ENCODE measurements at places on chromosomes 12 and 14. TPM values are rescaled to one million over a fixed set of nuclear protein-coding genes. Genes with fewer than 3 reads are reported as not detected.

Gene TPPP2
- total RNA-seq, result not detected

DNA sequence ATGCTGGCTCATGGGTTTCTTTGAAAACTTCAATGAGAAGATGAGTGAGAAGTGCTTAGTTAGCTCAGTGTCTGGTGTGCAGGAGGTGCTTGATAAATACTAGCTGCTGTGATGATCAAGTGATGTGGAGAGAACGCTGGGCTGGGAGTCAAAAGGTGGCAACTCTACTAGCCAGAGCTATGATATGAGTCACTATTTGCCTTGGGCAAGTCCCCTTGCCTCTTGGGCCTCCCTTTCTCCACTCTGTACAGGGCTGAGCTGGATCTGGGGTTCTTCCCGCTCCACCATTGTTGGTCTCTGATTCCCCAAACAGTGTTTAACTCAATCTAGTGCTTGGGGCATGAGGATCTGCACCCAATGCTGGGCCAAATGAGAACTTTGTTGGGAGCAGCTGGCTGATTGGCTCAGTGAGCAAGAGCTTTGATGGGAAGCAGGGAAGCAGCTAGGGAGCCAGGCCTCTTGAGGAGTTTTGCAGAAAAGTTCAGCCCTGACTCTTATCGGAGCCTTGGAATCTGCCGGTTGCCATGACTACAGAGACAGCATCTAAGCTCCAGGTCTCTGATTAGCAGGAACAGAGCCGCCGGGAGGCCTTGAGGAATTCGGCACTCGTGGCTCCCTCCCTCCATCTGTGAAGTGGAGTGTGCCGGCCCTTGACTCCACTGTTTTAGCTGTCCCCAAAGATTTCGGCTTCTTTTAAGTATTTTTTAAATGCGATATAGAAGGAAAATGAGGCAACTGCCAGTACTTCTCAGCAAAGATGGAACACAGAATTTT, 82.1 kb upstream of the HSPB8 start:
- no peaks in the 10 kb centered on the region for H3K27me3 ChIP-seq
- no peak overlapping the region for H3K4me3 ChIP-seq
- H3K4me1 ChIP-seq, result 0 out of 2 replicates have a peak, but pooled peaks cover 6% of the 10 kb centered on the region
- peak; percentile 58 for DNase-seq
- H3K27ac ChIP-seq, result no peak overlapping the region

DNA sequence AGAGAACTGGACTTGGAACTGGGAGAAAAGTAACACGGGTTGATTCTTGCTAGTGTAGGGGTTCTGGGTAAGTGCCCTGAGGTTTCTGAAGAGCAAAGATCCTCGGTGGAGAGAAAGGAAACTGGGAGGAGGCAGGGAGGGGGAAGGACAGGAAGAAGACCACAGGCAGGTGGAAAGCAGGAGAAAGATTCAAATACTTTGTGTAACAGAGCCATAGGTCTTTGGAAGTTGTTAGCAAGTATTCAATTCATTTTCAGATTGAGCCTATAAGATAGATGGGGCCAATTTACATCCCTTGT, 1.3 kb downstream of the PNP start:
- no peaks in the 10 kb centered on the region for H3K27me3 ChIP-seq
- no peak for DNase-seq
- H3K4me3 ChIP-seq, result peak overlapping the region; percentile 85
- peaks cover 32% of the 10 kb centered on the region for H3K36me3 ChIP-seq
- H3K27ac ChIP-seq, result peak overlapping the region; percentile 36

- no peak overlapping the region for H3K4me3 ChIP-seq
- H3K36me3 ChIP-seq, result no peaks in the 10 kb centered on the region
- no peaks in the 10 kb centered on the region for H3K4me1 ChIP-seq
- no peaks in the 10 kb centered on the region for H3K27me3 ChIP-seq
- H3K27ac ChIP-seq, result no peak overlapping the region
- no peak for DNase-seq
Observed at GRCh38 chr12:85089792-85090191, 53.6 kb downstream of the LRRIQ1 start.

Gene KLRK1
- total RNA-seq, result not detected

GRCh38 chr14:73842201-73842600, 9.4 kb upstream of the PTGR2 start:
- H3K4me3 ChIP-seq, result no peak overlapping the region
- no peaks in the 10 kb centered on the region for H3K27me3 ChIP-seq
- no peak for DNase-seq

GRCh38 chr14:78978896-78979295, 808.7 kb downstream of the NRXN3 start:
- DNase-seq, result no peak
- H3K36me3 ChIP-seq, result no peaks in the 10 kb centered on the region
- H3K4me1 ChIP-seq, result no peaks in the 10 kb centered on the region
- no peak overlapping the region for H3K27ac ChIP-seq
- no peaks in the 10 kb centered on the region for H3K27me3 ChIP-seq
- no peak overlapping the region for H3K4me3 ChIP-seq

GRCh38 chr14:66503532-66503931, 4.4 kb upstream of the GPHN start:
- H3K27me3 ChIP-seq, result no peaks in the 10 kb centered on the region
- no peaks in the 10 kb centered on the region for H3K4me1 ChIP-seq
- DNase-seq, result no peak
- no peaks in the 10 kb centered on the region for H3K36me3 ChIP-seq
- no peak overlapping the region for H3K4me3 ChIP-seq

- H3K27me3 ChIP-seq, result peaks cover 45% of the 10 kb centered on the region
- DNase-seq, result no peak
- H3K27ac ChIP-seq, result peak within 1 kb of the TSS; percentile 61
- no peaks in the 10 kb centered on the region for H3K36me3 ChIP-seq
- peak within 1 kb of the TSS; percentile 89 for H3K4me3 ChIP-seq
Observed at GRCh38 chr14:50830932-50831725, at the start of gene NIN. Gene NIN (minus strand): TSS chr14:50831162. CDS start chr14:50822056, 9,106 bp downstream.

DNA sequence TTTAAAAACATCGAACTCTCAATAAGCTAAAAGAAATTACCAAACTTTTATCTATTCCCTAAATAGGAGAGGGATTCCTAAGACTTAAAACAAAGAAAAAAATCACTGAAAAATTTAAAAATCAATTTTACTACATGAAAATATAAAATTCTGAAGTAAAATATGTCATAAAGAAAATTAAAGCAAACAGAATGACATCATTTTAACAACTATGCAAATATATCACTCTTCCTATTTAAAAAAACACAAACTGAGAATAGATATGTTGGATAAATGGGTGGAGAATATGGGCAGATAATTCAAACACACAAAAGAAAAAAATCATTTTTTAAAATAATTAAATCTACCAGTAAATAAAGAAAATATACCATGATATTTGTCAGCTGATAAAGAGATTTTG, 510.0 kb downstream of the BCL11B start:
- no peak overlapping the region for H3K4me3 ChIP-seq
- H3K36me3 ChIP-seq, result no peaks in the 10 kb centered on the region
- no peak overlapping the region for H3K27ac ChIP-seq
- no peak for DNase-seq

GRCh38 chr12:131035245-131035681, 81.6 kb downstream of the ADGRD1 start:
- no peaks in the 10 kb centered on the region for H3K27me3 ChIP-seq
- no peaks in the 10 kb centered on the region for H3K36me3 ChIP-seq
- H3K4me1 ChIP-seq, result no peaks in the 10 kb centered on the region
- no peak overlapping the region for H3K4me3 ChIP-seq
- DNase-seq, result no peak
- H3K27ac ChIP-seq, result no peak overlapping the region

GRCh38 chr12:123105211-123105826, 45.6 kb downstream of the PITPNM2 start:
- H3K4me1 ChIP-seq, result peaks cover 23% of the 10 kb centered on the region
- no peak for DNase-seq
- H3K27me3 ChIP-seq, result no peaks in the 10 kb centered on the region
- no peak overlapping the region for H3K4me3 ChIP-seq
- no peaks in the 10 kb centered on the region for H3K36me3 ChIP-seq

Gene DTX1
- 8.6 TPM for total RNA-seq

- H3K4me3 ChIP-seq, result no peak overlapping the region
- no peaks in the 10 kb centered on the region for H3K27me3 ChIP-seq
- H3K27ac ChIP-seq, result no peak overlapping the region
- no peak for DNase-seq
- H3K36me3 ChIP-seq, result no peaks in the 10 kb centered on the region
Observed at GRCh38 chr12:57330992-57331391, 80.0 kb upstream of the STAC3 start.

Data from H1 (cell line).